ENCODE measurements at places on chromosomes 16 and 17. TPM values are rescaled to one million over a fixed set of nuclear protein-coding genes. Genes with fewer than 3 reads are reported as not detected.
A peak's percentile ranks its signal among the peaks of the same experiment; 100 is the strongest.

TLCD3B gene
- 0.55 TPM for total RNA-seq

DNA sequence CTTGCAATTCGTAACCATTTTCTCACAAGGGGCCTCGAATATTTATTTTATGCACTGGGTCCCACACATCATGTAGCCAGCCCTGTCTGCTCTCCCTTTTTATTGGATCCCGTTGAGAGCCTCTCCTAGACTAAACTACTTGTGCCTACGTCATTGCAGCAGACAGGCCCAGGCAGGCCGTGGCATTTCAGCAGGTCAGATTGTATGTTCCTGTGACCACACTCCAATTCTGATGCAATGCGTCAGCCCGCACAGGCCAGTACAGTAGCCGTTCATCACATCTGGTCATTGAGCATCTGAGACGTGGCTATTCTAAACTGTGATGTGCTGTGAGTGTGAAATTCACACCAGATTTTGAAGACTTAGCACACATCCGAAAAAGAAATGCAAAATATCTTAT, 42.2 kb downstream of the ABAT start:
- DNase-seq, result no peak
- no peaks in the 10 kb centered on the region for H3K4me1 ChIP-seq
- H3K27me3 ChIP-seq, result no peaks in the 10 kb centered on the region
- no peak overlapping the region for H3K27ac ChIP-seq

PRAC1 gene
- not detected for total RNA-seq

DNA sequence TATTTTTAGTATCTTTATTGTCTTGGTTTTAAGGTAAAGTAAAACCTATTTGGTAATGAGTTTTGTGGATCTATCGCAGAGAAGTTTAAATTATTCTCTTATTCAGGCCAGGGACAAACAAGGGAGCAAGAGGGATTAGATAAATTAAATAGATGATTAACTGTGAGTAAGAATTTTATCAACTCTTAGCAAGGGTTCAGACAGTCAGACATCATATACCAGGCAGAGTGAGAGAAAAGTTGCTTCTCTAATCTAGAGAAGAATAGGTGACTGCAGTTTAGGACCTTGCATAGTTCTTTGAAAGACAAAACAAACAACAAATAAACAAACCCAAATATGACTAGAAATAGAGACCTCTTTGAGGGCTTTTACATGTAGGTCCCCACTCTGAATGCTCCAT, 840.2 kb upstream of the GOT2 start:
- no peak for DNase-seq
- no peak overlapping the region for H3K4me3 ChIP-seq
- no peaks in the 10 kb centered on the region for H3K27me3 ChIP-seq
- peak overlapping the region; percentile 92 for H3K27ac ChIP-seq

DNA sequence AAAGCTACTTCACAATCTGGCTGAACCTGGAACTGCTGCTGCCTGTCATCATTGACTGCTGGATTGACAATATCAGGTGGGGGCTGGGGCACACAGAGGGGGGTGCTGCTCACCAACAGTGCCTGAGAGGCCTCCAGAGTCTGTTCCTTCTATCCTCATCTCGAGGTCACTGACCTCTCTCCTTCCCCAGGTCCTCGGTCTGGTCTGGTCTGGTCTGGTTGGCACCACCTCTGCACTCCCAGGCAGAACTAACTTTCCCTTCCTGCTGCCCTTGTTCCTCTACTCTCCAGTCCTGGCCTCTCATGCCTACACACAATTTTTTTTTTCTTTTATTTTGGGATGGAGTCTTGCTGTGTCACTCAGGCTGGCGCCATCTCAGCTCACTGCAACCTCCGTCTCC, 4.2 kb downstream of the PLA2G15 start:
- no peak overlapping the region for H3K4me3 ChIP-seq
- H3K27ac ChIP-seq, result no peak overlapping the region
- DNase-seq, result no peak
- no peaks in the 10 kb centered on the region for H3K27me3 ChIP-seq

DNA sequence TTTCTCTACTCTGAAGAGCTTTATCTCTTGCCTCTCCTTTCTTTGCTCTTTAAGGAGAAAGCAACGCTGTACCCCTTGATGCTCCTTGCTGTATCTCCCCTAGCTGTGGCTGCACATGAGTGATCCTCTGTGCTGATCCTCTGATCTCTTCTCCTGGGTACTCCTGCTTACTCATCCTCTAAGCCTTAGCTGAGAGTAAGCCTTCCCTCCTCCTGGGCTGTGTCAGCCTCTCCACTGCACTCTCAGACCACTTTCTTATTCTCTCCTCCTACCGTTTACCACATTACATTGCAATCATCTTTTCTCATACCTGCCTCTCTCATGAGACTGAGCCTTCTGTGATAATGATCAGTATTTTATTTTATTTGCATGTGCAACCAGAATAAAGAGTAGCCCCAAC, 25.1 kb downstream of the SOX9 start:
- DNase-seq, result no peak
- H3K4me3 ChIP-seq, result no peak overlapping the region
- H3K36me3 ChIP-seq, result no peaks in the 10 kb centered on the region
- no peaks in the 10 kb centered on the region for H3K4me1 ChIP-seq
- H3K27ac ChIP-seq, result no peak overlapping the region
- H3K27me3 ChIP-seq, result no peaks in the 10 kb centered on the region

DNA sequence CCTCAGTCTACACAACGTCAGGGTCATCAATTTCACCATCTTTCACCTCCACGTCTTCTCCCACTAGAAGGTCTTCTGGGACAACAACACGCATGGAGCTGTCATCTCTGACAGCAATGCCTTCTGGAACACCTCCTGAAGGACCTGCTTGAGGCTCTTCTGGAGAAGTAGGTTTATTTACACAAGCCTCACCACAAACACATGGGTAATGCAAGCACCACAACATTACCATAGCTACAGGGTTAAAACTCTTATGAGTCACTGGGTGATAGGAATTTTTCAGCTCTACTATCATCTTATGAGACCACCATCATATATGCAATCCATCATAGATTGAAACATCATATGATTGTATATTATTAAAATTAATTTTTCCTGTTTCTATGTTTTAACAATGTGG, 215.4 kb downstream of the CHD9NB start:
- no peak overlapping the region for H3K27ac ChIP-seq
- H3K27me3 ChIP-seq, result no peaks in the 10 kb centered on the region
- no peaks in the 10 kb centered on the region for H3K36me3 ChIP-seq
- H3K4me3 ChIP-seq, result no peak overlapping the region
- no peaks in the 10 kb centered on the region for H3K4me1 ChIP-seq

CYGB gene
- total RNA-seq, result 5.2 TPM

CACNA1H gene
- not detected for total RNA-seq

DNA sequence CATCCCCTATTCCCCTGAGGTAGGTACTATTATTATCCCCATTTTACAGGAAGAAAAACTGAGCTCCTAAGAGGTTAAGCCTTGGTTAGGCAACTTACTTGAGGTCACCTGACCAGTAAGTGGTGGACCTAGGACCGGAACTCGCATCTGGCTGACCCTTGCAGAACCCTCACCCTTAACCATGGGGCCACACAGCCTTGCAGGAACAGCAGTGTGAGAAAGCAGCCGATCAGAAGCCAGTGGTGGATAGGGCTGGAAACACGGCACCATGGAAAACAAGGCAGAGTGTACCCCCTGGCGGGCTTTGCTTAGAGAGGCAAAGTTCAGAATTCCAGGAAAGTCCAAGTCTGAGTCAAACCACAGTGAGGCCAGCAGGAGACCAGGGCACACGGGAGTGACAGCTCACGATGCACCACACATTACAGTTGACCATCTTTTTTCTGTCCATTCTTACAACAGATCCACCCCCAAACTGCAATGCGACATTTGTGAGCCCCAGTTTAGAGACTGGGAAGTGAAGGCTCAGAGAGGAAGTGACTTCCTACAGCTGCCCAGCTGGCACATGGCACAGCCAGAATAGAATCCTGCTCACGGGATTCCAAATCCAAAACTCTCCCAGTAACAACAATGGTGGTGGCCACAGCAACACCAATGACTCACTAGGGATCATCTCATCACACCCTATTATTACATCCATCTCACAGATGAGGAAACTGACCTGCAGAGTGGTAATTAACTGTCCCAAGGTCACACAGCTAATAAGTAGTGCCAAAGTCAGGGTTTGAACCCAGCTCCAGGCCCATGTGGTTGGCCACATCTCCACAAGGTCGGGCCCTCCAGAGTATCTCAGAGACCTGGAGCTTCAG, 20.3 kb downstream of the KIFC3 start:
- H3K4me3 ChIP-seq, result no peak overlapping the region
- H3K27ac ChIP-seq, result peak overlapping the region; percentile 46
- peaks cover 83% of the 10 kb centered on the region for H3K36me3 ChIP-seq

GPR142 gene
- total RNA-seq, result not detected
